ENCODE measurements at places on chromosomes 6 and 20.

DNA sequence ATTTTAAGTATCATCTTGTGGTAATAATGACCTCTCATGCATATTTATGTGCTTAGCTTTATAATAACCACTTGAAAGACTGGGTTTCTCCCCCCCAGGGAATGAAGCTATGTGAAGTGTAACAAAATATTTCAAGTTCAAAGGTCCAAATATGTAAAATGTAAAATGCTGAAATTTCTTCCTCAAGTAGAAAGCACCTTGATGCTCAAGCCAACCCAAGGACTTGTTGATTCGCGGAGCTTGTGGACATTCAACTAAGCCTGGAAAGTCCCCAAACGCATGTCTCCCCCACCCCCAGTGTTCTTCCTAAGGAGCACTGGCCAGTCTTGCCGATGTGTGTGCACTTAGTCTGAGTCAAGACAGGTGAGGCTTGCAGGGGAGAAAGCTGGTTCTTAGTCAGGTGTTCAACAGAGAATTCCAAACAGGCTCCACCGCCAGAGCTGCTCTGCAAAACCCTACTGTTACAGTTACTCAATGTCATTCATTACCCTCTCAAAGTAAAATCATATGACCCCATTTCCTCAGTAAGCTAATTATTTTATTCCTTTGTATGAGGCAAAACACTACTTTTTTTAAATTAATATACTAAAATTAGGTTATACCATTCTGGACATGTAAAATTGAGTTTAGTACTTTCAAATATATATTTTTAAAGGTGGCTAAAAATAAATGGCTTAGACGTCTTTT lies 46.9 kb upstream of the QKI start:
- DNase-seq = no peak

GRCh38 chr6:95093154-95093553 lies 484.2 kb upstream of the MANEA start:
- no peak for DNase-seq

GRCh38 chr20:51661609-51662178 lies 106.5 kb downstream of the ATP9A start:
- no peak for DNase-seq

GRCh38 chr20:49320460-49320859 lies 42.6 kb upstream of the ZNFX1 start:
- DNase-seq = no peak

DNA sequence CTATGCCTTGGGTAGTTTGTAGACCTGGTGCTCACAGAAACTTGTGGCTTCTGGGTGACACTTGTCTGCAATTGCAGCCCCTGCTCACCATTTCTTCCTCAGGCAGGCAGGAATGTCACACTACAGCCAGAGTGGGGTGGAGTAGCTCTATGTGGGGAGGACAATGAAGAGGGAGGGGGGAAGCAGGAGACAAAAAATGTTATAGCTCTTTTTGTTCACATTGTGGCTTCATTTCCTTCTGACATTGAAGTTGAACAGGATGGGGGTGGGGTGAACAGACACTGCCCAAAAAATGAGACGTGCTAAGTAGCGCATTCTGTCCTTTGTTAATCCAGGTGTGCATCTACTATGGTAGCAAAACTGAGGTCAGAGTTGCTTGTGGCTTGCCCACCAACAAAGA lies at the start of gene THEMIS:
Gene THEMIS (minus strand): TSS at position 124 of the 400 bp plus-strand sequence. CDS start 126 bp downstream, outside the sequence.
- no peak for DNase-seq

- no peak for DNase-seq
These were observed 157.3 kb downstream of the BTBD9 start for GRCh38 chr6:38482466-38482865.

DNA sequence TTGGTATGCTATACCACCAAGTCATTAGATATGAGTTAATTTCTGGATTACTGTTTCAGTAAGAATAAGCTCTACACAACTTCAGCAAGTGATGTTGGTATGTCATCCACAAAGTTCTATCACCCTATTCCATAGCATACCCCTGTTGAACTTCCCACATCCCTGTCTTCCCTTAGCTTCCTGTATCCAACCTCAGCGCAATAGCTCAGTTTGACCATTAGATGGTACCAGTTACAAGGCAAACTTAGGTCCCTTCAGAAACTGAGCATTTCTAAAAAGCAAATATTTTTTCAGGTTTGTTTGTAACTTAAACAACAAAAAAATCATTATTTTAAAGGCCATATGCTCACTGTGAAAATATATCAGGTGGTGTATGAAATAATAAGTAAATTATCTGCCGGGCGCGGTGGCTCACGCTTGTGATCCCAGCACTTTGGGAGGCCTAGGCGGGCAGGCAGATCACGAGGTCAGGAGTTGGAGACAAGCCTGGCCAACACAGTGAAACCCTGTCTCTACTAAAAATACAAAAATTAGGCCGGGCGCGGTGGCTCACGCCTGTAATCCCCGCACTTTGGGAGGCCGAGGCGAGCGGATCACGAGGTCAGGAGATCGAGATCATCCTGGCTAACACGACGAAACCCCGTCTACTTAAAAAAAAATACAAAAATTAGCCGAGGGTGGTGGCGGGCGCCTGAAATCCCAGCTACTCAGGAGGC lies 8.8 kb upstream of the MOG start:
- no peak for DNase-seq

All from stimulated activated CD4-positive, alpha-beta T cell treated with anti-CD3 and anti-CD28 coated beads, TNF-alpha, amount 100 ng/mL, for 4 hours (primary cell).